ENCODE measurements at places on chromosomes 2 and 18.

- DNase-seq: no peak
Measured at GRCh38 chr2:215557701-215558100, 121.8 kb upstream of the FN1 start.

DNA sequence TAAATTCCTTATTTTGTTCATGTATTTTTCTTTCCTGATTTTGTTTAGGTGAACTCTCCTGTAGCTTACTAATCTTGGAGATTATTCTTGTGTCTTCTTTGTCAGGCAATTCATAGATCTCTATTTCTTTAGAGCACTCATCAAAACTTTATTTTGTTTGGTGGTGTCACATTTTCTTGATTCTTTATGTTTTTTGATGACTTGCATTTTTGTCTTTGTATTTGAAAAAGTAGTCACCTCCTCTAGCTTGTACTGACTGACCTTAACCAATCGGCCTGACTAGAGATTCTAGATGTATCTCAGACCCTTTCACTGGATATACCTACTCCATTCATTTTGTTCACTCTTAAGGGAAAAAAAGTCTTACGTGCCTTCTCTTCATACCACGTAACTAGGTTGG lies 986.3 kb upstream of the LRRTM1 start:
- no peak for DNase-seq

- DNase-seq: no peak
Measured at GRCh38 chr2:58044145-58044544, 2.5 kb upstream of the VRK2 start.

GRCh38 chr2:74887960-74888700 lies 54.2 kb downstream of the HK2 start:
- no peak for DNase-seq

GRCh38 chr18:31511098-31511497 lies 13.1 kb downstream of the DSG2 start:
- no peak for DNase-seq

- no peak for DNase-seq
Measured at GRCh38 chr18:63199743-63200241, 119.8 kb downstream of the BCL2 start.

DNA sequence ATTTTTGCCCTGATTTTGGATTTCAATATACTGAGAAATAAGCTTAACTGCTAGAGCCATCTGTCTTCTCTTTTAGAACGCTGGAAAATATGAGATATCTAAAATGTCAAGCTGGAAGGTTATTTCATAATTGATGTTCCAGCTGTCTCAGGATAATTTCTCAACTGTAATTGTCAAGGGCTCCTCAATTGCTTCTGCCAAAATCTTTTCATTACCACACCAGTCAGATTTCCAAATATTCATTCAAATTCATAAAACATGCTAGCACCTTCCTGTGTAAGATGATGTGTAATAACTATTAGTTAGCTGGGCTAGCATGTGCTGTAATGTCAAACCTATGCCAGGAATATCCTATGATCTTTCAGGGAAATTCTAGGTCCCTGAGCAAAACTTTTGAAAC lies 88.1 kb downstream of the TNFRSF11A start:
- no peak for DNase-seq

DNA sequence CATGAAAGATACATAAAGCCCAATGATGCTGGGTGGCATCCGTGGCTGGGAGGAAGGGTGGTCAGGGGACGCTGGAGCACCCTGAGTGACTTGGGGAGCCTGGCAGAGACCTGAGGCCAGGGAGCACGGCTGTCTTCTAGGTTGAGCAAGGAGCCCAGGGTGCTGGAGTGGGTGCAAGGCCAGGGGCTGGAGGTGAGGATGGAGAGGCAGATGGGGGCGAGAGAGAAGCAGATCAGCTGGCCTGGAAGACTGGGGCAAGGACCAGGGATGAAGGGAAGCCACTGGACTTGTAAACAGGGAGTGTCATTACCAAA lies 52.2 kb downstream of the FAM178B start:
- no peak for DNase-seq

GRCh38 chr2:45793305-45793962 lies 142.0 kb downstream of the PRKCE start:
- no peak for DNase-seq

DNA sequence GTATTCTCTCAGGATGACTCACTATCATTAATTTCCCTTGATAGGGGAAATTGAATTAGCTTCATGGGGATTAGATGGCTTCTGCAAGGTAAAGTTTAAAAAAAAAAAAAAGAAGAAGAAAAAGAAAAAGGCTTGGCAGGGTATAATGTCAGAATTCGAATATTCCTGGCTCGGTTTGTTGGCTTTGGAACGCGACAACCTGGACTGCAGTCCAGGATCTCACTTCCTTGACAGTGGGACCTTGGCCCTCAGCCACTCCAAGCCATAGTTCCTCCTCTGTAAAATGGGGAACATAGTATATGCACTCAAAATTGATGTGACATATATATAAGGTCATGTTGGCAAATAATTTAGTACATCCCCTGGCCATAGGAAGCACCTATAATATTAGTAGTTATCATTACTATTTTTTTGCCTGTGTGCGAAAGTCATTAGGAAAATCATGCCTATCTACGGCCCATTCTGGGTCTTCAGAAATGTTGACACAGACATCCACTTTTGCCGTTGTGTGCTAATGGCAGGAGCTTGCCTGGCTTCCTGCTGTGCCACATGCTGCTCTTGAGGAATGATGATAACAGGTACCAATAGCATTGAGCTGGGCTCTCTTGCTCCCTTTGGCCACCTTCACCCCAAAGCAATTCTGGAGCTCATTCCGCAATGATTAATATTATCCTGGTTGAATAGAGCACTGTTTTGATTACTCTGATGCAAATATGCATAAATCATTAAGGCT lies 97.9 kb downstream of the MTCL1 start:
- no peak for DNase-seq

GRCh38 chr2:176091329-176092258 lies 927 bp upstream of the HOXD13 start:
- DNase-seq: no peak
